ENCODE measurements at places on chromosomes 13 and 19.
A peak's percentile ranks its signal among the peaks of the same experiment; 100 is the strongest.

DNA sequence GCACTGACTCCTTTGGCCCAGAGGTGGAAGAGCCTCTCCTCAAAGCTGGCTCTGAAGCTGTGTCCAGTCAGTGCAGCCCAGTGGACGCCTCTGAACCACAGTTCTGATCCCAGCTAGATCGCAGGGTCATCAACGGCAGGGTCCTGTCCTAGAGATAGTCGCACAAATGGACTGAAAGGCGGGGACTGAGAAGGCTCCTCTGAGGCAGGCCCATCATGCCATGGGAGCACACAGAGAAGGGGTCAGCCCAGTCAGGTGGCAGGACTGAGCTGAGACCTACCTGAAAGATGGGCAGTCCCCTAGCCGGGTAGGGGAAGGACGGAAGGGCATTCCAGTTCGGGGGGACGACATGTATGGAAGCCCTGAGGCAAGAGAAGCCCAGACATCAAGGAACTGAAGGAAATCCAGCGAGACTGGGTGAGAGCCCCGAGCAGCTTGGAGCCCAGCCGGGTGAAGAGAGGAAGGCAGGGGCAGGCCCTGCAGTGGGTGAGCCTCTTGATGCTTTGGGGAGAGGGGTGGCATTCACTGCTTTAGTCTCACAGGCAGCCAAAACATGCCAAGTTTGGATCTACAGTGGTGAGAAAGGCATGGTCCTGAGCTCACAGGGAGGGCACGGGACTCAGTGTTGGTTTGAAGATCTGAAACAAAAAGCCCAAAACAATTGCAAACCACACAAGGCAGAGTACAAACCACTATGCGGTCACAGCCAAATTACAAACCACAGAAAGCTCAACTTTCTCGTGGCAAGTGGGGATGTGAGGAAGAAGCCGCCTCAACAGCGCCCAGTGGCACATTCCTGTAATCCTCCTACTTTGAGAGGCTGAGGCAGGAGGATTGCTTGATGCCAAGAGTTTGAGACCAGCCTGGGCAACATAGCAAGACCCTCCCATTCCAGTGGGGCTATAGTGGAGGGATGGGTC is 10.0 kb downstream of the CALM3 start:
- DNase-seq = no peak

DNA sequence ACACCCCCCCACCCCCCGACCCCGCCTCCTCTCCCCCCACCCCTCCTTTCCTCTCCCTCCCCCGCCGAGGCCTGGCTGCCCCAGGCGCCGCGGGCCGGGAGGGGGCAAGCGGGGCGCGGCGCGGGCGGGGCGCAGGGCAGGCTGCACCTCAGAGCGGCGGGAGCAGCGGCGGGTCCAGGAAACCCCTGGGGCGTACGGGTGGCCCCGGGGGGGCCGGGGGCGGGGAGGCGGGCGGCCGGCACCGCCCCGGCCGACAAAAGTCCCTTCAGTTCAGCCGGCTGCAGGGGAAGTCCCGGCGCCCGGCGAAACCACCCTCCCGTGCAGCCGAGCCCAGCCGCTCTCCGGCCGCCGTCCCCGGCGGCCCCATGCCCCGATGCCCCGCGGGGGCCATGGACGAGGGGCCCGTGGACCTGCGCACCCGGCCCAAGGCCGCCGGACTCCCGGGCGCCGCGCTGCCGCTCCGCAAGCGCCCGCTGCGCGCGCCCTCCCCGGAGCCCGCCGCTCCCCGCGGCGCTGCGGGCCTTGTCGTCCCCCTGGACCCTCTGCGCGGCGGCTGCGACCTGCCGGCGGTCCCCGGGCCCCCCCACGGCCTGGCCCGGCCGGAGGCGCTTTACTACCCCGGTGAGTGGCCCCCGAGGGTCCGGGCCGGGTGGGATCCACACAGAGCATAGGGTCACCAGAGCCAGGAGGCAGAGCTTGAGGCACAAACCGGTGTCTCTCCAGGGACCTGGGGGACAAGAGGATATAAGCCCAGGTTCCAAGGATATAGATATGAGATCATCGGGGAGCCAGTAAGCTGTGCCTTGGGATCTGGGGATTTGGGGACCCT is at the start of gene BCL3:
TSS of gene BCL3 (plus strand) at position 283 of the 829 bp plus-strand sequence. CDS start at position 366, 83 bp downstream.
- DNase-seq = peak; percentile 84

DNA sequence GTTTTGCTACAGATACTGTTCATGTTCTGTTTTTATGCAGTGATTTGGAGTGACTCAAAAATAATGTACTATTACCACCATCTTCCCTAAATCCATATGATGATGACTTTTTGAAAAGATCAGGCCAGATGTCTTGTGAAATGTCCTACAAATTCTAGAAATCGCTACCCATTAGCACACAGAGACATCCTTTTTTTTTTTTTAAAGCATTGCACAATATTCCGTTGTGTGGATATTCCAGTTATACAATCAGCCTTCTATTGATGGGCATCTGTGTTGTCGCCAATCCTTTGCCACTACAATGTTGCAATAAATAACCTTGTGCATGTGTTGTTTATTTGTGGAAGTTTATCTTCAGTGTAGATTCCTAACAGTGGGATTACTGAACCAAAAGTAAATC is 24.5 kb downstream of the ZDHHC20 start:
- no peak for DNase-seq

GRCh38 chr13:113903912-113904311 is 40.0 kb upstream of the GAS6 start:
- DNase-seq = no peak

- DNase-seq = no peak
These were observed 12.3 kb upstream of the KATNAL1 start for GRCh38 chr13:30319655-30320054.

- DNase-seq = no peak
These were observed 264.2 kb upstream of the EDNRB start for GRCh38 chr13:78182813-78183212.
